ENCODE measurements at places on chromosomes 2 and 18.

- no peak for DNase-seq
Observed at GRCh38 chr18:61502472-61502871, 169.2 kb downstream of the CDH20 start.

GRCh38 chr2:227534714-227535113 is 62.8 kb downstream of the AGFG1 start:
- DNase-seq, result no peak

- no peak for DNase-seq
Observed at GRCh38 chr2:140550821-140551220, 1580.0 kb downstream of the LRP1B start.

GRCh38 chr18:10018289-10018688 is 104.5 kb downstream of the VAPA start:
- no peak for DNase-seq

GRCh38 chr2:27831279-27832050 is 58.7 kb downstream of the RBKS start:
- DNase-seq, result no peak

GRCh38 chr18:63887424-63887823 is at the start of gene SERPINB2:
Gene SERPINB2, plus strand, starts transcription at chr18:63887705. Its CDS starts 3,740 bp downstream, at chr18:63891445.
- DNase-seq, result no peak

DNA sequence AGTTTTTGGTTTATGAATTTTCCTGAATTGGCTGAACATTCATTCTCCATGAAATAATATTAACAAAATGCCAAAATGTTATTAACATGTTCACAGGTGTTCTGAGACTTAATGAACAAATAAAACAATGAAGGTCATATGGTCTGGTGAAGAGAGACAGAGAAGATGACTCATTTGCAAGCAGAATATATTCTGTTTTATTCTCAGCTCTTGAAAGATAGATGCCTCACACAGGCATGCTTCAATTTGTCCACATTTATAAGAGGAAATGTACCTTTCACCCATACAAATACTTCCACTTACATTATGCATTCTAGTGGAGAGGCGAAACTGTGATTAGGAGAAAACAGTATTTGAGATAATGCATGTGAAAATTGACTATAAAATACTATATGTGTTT is 75.4 kb upstream of the PGAP1 start:
- DNase-seq, result no peak

DNA sequence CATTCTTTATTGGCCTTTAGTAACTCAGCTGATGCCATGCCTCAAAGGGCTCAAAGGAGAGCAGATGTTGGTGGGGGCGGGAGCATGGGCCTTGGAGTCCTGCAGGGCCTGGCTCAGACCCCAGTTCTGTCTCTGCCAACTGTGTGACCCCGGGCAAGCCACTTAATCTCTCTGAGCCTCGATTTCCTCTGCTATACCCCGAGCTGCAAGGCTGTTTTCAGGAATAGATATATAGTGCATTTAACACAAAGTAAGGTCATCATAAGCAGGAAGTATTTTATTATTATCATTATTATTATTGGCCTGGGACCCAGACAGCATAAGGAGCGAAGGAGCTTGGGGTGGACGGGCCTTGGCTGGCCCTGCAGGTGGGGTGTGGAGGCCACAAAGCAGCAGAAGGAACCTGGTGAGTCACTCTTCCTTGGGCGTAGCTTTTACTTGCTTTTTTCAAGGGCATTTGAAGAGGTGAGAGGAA is 162.7 kb downstream of the INHBB start:
- DNase-seq, result no peak

Measured in stimulated activated CD8-positive, alpha-beta memory T cell treated with anti-CD3 and anti-CD28 coated beads, Interleukin-7, amount 100 ng/mL, for 48 hours (primary cell).